MG63 (cell line): ENCODE measurements at places on chromosomes 2 and 18. TPM values are rescaled to one million over a fixed set of nuclear protein-coding genes. Genes with fewer than 3 reads are reported as not detected.

EPB41L3 gene
- total RNA-seq: not detected in 2 replicates

TEX44 gene
- not detected in 2 replicates for total RNA-seq

LRRC30 gene
- total RNA-seq: not detected in 2 replicates

OSR1 gene
- not detected in 2 replicates for total RNA-seq

ARHGAP25 gene
- total RNA-seq: not detected in 2 replicates

DSG1 gene
- not detected in 2 replicates for total RNA-seq

HOXD4 gene
- total RNA-seq: 0.26 TPM in 1 of 2 replicates, not detected in the other

TUBA4B gene
- total RNA-seq: not detected in 2 replicates

DCDC2C gene
- total RNA-seq: not detected in 2 replicates

IL1F10 gene
- total RNA-seq: not detected in 2 replicates

SH2D6 gene
- total RNA-seq: 0.76 and 1.2 TPM in 2 replicates

MDH1B gene
- total RNA-seq: 0.72 and 11.4 TPM in 2 replicates

SLC38A11 gene
- not detected in 2 replicates for total RNA-seq

FAHD2A gene
- total RNA-seq: 36.3 and 44.3 TPM in 2 replicates

SPP2 gene
- total RNA-seq: not detected in 2 replicates

POTEC gene
- not detected in 2 replicates for total RNA-seq

FOSL2 gene
- total RNA-seq: 32.7 and 46.9 TPM in 2 replicates

RAMP1 gene
- 125 and 192 TPM in 2 replicates for total RNA-seq

PDE1A gene
- 2.6 and 7.0 TPM in 2 replicates for total RNA-seq

LAPTM4A gene
- 174 and 250 TPM in 2 replicates for total RNA-seq

IHH gene
- 0.16 TPM in 1 of 2 replicates, not detected in the other for total RNA-seq

RSAD2 gene
- total RNA-seq: 1.2 and 6.9 TPM in 2 replicates

TRAPPC8 gene
- total RNA-seq: 27.1 and 40.7 TPM in 2 replicates

CCDC150 gene
- 3.3 and 3.5 TPM in 2 replicates for total RNA-seq

MC5R gene
- total RNA-seq: 0.69 and 0.99 TPM in 2 replicates

LHCGR gene
- total RNA-seq: not detected in 2 replicates

ESPNL gene
- total RNA-seq: 0.03 TPM in 1 of 2 replicates, not detected in the other

FSHR gene
- total RNA-seq: not detected in 2 replicates

TTC31 gene
- total RNA-seq: 8.6 and 16.3 TPM in 2 replicates

ITGA4 gene
- total RNA-seq: 18.9 and 19.3 TPM in 2 replicates

EHD3 gene
- 0.07 and 0.30 TPM in 2 replicates for total RNA-seq
